Skeletal muscle cell (primary cell): ENCODE measurements at places on chromosomes 4 and X.
A peak's percentile ranks its signal among the peaks of the same experiment; 100 is the strongest.

DNA sequence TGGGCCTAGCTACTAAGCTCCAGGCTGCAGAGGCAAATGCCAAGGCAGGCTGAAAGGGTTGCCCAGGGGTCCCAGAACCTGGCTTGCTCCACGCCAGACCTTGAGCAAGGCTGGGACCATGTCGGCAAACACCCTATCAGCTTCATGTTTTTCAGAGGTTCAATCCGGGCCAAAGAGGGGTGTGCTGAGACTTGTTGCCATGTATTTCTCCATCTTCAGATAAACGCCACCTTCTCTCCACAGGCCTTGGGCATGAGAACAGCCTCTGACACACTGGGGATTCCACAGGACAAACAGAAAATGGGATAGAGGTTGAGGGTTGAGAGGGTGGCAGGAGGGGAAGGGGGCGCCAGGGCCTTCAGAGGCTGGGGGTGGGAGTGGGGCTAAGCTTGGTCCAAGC, 8.6 kb downstream of the PJA1 start:
- no peak for DNase-seq

- no peak for DNase-seq
Observed at GRCh38 chrX:24982306-24982965, 33.3 kb downstream of the ARX start.

DNA sequence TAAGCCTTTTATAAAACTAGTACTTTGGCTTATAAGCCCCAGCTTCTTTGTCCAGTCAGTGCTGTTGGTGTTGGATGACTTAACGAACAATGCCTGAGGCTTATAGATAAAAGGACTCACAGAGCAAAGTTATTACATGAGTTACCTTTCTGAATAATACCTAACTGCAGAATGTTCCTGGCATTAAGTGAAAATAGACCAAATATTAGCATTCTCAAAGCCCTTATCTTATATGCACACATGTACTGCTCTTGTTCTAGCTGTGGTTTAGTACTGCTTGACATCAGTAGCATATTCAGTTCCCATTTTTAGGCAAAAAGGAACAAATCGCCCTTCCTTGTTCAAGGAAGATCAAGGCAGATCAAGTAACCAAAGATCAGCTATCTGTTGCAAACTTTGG, 131.6 kb downstream of the ZNF330 start:
- DNase-seq, result no peak

- DNase-seq, result no peak
Observed at GRCh38 chrX:53743244-53743643, 56.7 kb upstream of the HUWE1 start.

GRCh38 chrX:134821901-134822300, 163.6 kb upstream of the PLAC1 start:
- no peak for DNase-seq

GRCh38 chrX:46130247-46130646, 415.0 kb downstream of the ZNF674 start:
- no peak for DNase-seq

- DNase-seq, result peak; percentile 60
Observed at GRCh38 chrX:110394651-110395050, 36.0 kb downstream of the RTL9 start.

DNA sequence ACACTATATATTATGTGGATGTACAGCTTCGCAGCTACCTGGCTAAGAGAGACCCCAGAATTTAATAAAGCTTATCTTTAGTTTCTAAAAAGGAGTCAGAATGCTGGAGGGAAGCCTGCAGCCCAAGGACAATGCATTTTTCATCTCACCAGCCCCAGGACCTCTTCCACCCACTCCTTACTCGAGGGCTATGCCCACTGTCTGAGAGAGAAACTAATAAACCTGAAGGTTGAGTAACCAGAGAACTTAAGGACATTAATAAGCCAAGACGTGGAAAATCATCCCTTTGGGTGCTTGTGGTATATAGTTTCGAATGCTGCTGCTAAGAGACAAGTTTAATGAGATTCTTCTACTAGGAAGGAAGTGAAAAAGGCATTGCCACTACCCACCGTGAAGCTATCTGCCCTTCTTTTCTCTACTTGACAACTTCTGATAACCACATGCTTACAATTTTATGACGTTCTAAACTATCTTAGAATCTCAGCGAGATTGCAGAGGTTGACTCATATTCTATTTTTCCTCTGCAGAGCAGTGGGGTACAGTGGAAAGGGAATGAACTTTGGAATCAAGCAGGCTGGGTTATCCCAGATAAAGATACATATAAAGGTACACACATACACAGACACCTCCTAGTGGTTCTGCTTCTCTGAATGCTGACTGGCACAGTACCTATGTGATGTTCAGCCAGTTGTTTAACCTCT, 3.3 kb downstream of the RELL1 start:
- no peak for DNase-seq
